ENCODE measurements at places on chromosomes 13 and 19.

DNA sequence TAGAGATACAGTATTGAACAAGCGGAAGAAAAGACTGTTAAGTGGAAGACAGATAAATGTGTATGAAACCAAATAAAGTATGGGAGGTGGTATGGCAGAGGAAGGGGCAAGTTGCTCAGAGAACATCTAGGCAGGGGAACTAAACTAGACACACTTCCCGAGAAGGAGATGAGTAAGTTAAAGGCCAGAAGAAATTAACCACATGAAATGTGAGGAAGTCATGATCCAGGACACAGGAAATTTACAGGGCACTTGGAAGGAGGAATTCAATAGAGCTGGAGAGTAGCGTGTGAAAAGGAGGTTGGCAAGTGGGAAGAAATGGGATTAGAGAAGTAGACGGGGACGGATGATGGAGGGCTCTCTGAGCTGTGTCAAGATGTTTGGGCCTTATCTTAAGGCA is 208.8 kb downstream of the COG6 start:
- DNase-seq = no peak

GRCh38 chr19:55257461-55258420 is 1.1 kb downstream of the PPP6R1 start:
- DNase-seq = no peak

DNA sequence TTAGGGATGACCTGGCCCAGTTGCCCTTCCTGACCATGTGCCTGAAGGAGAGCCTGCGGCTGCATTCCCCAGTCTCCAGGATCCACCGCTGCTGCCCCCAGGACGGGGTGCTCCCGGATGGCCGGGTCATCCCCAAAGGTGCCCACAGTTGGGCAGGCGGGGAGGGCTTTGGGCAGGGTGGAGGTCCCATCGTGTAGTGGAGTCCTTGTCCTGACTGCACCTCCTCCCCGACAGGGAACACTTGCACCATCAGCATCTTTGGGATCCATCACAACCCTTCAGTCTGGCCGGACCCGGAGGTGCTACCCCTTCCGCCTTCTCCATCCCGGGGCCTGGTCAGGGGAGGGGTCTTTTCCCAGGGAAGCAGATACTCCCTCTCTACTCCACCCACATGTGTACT is 31.7 kb upstream of the CYP4F8 start:
- DNase-seq = no peak

DNA sequence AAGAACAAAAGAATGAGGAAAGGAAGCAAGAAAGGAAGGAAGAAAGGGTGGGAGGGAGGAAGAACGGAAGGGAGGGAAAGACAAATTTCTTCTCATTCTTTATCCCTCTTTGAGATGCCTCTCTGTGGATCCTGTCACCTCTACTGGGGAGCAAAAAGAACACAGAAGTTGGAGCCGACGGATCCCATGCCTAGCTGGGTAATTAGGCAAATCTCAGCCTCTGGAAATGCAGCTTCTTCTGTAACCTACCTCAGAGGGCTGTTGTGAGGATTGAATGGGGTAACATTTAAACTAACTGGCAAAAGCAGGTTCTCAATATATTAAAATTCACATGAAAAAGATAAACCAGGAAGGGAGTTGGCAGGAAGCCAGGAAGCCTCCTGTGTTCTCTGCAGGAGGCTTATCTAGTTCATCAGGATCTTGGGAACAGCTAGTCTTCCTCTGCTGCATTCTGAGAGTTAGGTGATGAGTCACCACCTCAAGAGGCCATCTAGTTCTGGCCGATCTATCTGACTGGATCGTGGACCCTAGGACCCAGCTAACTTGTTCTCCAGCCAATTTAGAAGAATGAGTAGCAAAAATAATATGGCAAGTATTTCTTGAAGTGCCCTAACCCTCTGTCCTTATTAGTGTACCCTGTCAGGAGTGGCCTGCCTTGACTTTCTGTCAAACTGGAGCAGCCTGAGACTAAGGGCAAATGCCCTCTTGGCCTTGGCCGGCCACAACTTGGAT is 15.2 kb upstream of the CPB2 start:
- DNase-seq = peak; percentile 71

- DNase-seq = no peak
These were observed 171.9 kb downstream of the TBC1D4 start for GRCh38 chr13:75309981-75310580.

DNA sequence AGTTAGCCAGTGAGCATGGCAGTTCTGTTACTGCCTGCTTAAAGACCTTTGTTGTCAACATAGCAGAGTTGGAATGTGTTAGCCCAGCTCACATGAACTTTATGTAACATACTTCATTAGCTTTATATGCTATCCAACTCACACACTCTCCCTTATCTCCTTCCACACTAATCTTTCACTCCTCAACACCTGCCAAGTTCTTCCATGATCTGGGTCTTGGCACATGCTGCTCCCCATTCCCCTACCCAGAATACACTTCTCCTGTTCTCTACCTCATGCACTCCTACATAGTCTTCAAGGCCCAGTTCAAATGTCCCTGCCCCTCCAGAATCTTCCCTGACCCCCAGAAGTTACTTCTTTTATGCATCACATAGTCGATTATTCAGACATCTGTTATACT is 179.3 kb downstream of the KATNAL1 start:
- DNase-seq = no peak

- no peak for DNase-seq
These were observed 1148.9 kb downstream of the OLFM4 start for GRCh38 chr13:54177466-54177865.

DNA sequence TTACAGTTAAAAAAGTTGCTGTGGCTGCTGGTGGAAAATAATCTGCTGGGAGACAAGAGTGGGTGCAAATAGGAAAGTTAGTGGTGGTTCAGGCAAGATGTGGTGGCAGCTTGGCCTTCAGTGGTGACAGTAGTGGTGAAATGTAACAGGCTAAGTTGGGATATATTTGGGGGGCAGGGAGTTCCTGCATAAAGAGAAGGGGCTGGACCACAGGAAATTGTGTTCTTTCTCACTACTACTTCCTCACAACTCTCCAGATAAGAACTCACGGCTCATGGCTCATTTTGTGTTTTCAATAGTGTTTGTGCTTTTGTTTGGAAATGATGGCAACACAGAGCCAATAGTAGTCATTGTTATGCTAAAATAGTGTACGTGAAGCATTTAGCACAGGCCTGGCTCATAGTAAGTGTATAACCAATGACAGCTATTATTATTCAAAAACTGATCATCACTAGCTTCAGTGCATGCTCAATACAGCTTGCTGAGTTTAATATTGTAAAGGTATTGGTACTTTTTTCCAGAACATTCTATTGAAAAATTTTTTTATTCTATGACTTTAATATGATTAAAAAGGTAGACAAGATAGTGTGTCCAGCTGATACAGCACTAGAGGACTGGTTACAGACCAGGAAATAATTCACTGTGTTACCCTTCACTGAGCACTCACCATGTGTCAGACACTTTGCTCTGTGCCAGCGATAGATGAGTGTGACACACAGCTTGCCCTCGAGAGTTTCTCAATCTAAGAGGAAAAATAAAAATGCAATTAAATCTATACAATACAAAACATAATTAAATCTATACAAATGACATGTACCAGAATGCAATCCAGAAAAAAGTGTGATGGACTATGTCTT is 209.8 kb downstream of the POU4F1 start:
- DNase-seq = no peak

GRCh38 chr19:18046059-18046718 is 38.2 kb downstream of the ARRDC2 start:
- DNase-seq = peak; percentile 57

- DNase-seq = no peak
These were observed 6.3 kb upstream of the PNMA8C start for GRCh38 chr19:46435009-46435408.

GRCh38 chr19:799076-799881 is 2.0 kb downstream of the PTBP1 start:
- DNase-seq = peak; percentile 47

DNA sequence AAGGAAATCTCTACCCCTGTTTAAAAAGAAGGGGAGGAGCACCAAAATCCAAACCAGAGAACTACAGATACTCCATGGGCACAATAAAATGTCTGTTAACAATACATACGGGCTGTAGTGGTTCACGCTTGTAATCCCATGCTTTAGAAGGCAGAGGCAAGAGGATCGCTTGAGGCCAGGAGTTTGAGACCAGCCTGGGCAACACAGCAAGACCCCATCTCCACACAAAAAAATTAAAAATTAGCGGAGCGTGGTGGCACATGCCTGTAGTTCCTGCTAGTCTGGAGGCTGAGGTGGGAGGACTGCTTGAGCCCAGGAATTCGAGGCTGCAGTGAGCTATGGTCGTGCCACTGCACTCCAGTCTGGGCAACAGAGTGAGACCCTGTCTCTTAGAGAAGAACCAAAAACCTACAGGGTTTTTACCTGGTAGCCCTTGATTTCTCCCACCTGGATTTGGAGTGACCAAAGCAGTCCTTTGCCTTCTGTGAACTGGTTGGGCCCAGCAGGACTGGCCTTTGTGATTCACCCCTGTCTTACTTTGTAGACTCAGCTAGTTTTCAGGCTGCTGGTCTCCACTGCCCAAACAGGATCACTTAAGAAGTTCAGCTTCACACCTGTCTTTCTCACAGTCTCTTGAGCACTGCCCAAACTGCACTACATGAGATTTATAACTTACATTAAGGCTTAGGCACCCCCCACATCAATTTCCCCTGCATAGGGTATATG is 38.7 kb upstream of the FLT1 start:
- DNase-seq = no peak

- no peak for DNase-seq
These were observed 3.7 kb upstream of the ZNF441 start for GRCh38 chr19:11763117-11763516.

DNA sequence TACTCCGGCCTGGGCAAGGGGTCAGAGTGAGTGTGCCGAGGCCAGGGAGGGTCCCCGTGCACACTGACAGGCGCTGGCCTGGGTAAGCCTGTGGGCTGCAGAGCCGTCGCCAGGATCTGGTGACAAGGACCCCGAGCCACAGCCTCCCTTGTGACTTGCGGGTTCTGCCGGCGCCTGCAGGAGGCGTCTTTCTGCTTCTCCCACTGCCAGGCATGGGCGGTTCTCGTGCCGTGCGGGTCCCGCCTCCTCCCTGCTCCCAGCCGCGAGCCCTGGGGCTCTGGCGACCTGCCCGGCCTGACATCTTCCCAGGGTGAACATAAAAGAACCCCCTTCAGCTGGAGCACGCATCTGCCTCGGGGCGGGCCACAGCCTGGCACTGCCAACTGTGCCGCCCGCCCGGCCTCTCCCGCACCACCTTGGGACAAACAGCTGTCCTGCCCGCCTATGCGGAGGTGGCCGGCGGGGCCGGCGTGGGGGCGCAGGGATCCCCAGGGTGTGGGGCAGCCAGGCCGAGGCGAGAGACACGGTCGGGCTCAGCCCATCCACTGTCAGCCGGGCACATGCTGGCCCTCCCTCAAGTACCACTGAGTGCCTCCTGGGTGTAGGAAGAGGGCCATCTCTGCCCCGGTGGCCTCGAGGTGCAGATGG is 1.5 kb upstream of the HCN2 start:
- peak; percentile 83 for DNase-seq

DNA sequence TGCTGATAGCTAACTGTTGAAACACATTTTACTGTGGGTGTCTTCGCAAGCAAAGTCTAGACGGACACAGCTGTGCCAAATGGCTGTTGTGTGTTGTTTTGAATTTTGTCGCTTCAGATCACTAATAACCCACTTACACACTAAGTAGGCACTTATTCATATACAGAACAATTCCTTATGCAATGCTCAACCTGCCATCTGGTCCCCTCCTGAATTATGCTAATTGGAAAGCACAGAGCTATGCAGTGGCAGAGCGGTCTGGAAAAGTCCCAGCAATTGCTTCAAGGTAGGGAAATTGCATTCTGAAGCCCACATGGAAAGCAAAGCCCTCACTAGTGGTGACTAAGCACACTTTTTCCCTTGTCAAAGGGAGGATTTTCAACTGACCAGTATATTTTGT is 69.9 kb downstream of the C13orf42 start:
- no peak for DNase-seq

GRCh38 chr13:42258747-42259146 is 13.2 kb upstream of the AKAP11 start:
- DNase-seq = no peak

GRCh38 chr13:49404703-49405020 is 39.2 kb downstream of the CAB39L start:
- DNase-seq = no peak

- DNase-seq = peak; percentile 36
These were observed 5.4 kb downstream of the PNPLA6 start for GRCh38 chr19:7540761-7541474.

- DNase-seq = no peak
These were observed 649.2 kb downstream of the DACH1 start for GRCh38 chr13:71217827-71218226.

DNA sequence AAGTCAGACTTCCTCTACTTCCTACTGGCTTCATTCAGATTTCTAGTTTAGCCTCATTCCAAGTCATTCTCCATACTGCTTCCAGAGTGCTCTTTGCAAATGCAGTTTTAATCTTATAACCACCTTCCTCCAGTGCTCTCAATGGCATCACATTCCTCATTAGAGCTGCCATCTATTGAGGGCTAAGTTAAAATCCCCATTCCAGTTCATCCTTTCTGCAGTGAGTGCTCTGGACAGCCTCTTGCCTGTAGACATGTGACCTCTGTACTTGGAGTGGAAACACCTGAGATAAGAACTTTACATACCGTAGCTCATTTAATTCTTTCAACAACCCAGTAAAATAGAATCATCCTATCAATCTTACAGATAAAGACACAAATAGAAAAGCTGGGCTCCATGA is 57.9 kb upstream of the MAB21L1 start:
- no peak for DNase-seq

- DNase-seq = no peak
These were observed 1.5 kb downstream of the AMER2 start for GRCh38 chr13:25170554-25171111.

DNA sequence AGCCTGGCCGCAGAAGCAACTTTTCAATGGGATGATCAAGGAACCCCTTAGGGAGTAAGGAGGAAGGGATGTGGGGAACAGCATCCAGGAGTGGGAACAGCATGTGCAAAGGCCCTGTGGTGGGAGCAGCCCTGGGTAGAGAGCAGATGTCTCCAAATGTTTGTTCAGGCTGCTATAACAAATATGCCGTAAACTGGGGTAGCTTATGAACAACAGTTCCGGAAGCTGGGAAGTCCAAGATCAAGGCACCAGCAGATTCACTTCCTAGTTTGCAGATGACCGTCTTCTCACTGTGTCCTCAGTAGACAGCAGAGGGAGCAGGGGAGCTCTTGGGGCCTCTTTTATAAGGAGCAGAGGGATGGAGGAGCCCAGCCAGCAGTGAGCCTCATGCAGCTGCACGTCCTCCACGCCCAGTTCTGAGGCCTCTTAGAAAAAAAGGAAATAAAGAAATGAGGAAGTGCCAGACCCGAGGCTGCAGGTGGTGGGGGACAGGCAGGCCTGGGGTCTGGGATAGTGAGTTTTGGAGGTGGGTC is 4.2 kb upstream of the LRRC25 start:
- peak; percentile 57 for DNase-seq

DNA sequence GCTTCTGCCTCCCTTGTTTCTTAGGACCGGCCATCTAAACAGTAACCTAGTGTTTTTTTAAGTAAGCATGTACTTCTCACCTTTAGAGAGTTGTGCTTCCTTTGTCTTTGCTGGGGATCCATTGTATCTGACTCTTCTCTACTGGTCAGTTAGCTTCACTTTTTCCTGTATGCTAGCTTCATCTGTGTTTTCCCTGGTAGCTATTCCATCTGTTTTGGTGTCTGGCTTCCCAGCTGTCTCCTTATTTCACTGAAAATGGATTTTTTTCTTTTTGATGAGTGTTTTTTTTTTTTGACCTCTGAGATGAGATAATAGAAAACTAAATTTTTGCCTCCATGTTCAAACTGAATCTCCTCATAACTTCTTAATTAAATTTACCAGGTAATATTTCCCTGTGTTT is 637.0 kb upstream of the SLC10A2 start:
- no peak for DNase-seq

- no peak for DNase-seq
These were observed 385.4 kb upstream of the SLC10A2 start for GRCh38 chr13:103451656-103452055.

All from astrocyte of the spinal cord (primary cell).